ENCODE measurements at places on chromosomes 6 and 20.

DNA sequence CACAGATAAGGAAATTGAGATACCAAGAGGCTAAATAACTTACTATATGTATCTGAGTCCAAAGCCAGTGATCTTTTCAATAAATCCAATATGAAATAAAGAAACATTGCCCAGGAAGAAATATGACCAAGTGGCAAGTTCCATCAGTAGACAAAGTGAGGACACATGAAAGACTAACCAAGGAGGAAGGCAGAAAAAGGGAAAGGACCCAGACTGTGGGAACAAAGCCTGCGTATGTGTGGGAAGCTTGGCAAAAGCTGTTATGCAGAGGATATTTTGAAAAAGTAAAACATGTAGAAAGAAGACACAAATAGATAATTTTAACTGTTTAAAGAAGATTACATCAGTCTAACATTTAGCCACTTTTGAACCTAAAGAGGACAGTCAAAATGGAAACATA, 264.4 kb upstream of the PRDM1 start:
- DNase-seq: no peak

- peak; percentile 93 for DNase-seq
Measured at GRCh38 chr20:44585057-44585963, 2.9 kb downstream of the PKIG start.

GRCh38 chr6:167409694-167410093, 84.8 kb downstream of the TTLL2 start:
- no peak for DNase-seq

DNA sequence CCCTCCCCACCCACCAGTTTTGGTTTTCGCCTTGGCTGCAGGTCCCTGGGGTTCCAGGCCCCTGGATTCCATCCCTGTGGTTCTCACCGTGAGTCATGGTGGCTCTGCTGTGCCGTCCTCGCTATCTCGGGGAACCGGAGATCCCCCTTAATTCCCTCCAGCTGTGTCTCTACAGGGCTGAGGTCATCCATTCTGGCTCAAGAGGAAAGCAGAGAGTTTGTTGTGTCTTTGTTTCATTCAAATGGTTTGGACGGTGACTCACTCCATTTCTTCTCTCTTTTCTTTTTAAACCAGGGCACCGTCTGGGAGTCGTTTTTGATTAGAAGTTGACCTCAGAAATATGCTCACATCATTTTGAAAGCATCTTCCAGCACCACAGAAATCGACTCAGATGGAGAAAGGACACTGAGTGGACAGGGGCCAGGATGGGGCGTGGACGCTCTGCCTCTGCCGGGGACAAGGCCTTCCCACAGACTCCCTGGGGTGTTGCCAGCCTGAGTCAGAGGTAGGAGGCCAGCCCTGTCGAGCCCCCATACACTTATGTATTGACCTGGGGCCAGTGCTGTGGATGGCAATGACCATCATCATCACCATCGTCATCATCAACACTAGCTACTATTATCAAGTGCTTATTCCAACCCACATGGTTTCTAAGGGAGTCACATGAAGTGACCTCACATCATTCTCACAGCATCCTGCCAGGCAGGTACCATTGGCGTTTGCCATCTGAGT, 176.2 kb downstream of the NFATC2 start:
- DNase-seq: no peak

- peak; percentile 23 for DNase-seq
Measured at GRCh38 chr20:51469578-51470498, 72.7 kb downstream of the NFATC2 start.

- no peak for DNase-seq
Measured at GRCh38 chr20:63009988-63010769, 3.4 kb upstream of the BHLHE23 start.

- DNase-seq: no peak
Measured at GRCh38 chr6:134512981-134513391, 195.1 kb upstream of the SGK1 start.

GRCh38 chr20:35917077-35917476, 37.2 kb downstream of the SCAND1 start:
- DNase-seq: no peak

GRCh38 chr6:33375143-33375671, 16.4 kb upstream of the KIFC1 start:
- DNase-seq: no peak

DNA sequence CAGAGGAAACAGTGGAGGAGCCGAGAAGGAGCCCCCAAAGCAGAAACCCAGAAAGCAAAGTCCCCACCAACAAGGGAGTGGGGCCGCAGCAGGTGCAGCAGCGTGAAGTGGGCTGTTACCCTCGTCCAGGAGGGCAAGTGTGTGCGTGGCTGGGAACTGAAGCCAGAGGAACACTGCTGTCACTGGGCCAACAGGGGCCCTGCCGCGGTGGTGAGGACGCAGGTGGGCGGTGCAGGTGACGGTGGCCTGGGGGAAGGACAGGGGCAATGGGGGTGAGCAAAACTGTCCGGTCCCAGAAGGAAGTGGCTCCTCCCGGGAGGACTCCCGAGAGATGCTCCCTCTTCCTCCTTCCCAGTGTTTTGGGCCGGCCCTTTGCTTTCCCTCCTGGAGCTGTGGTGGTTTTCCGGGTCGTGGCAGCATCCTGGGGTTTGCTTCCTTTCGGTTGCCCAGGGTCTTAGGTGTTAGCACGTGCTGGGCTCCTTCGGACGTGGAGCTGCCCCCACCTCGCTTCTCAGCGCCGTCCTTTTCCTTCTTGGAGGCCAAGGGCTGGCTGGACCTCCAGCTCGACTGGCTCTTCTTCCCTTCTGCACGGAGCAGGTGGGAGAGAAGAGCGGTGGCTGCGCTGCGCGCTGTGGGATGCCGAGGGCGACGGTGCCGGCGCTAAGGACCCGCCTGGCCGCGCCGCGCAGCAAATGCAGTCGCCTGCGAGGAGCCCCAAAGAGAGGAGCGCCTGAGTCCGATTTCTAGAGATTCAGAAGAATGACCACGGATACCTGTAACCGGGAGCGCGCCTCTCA, 62.7 kb upstream of the SLC2A12 start:
- no peak for DNase-seq

GRCh38 chr20:61303675-61304074, 51.6 kb downstream of the CDH4 start:
- DNase-seq: no peak
